ENCODE measurements at places on chromosomes 16 and 17.

DNA sequence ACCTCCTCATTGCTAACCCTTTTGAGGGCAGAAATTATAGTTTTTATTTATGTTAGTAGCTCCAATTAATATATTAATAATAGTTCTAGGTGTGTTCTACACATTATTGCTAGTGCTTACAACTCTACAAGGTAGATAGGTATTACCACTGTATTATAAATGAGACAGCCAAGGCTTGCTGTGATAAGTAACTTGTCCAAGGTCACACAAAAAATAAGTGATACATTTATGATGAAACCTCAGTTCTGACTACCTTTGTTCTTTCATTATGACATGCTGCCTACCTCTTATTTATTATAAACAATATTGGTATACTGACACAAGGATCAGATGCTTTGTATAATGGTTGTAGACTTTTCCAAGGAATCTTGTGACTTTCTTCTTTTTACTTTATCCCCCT is 41.2 kb downstream of the NFAT5 start:
- H3K36me3 ChIP-seq, result no peaks in the 10 kb centered on the region
- DNase-seq, result no peak
- H3K4me3 ChIP-seq, result no peak overlapping the region
- H3K27me3 ChIP-seq, result no peaks in the 10 kb centered on the region
- no peak overlapping the region for H3K27ac ChIP-seq
- H3K4me1 ChIP-seq, result peaks cover 3% of the 10 kb centered on the region

- H3K27ac ChIP-seq, result no peak overlapping the region
- H3K4me3 ChIP-seq, result no peak overlapping the region
- H3K27me3 ChIP-seq, result no peaks in the 10 kb centered on the region
- H3K36me3 ChIP-seq, result no peaks in the 10 kb centered on the region
- no peak for DNase-seq
- H3K4me1 ChIP-seq, result peaks cover 17% of the 10 kb centered on the region
These were observed 36.8 kb downstream of the TNRC6C start for GRCh38 chr17:77995146-77995852.

- no peaks in the 10 kb centered on the region for H3K4me1 ChIP-seq
- DNase-seq, result no peak
- H3K27me3 ChIP-seq, result no peaks in the 10 kb centered on the region
- no peaks in the 10 kb centered on the region for H3K36me3 ChIP-seq
- H3K4me3 ChIP-seq, result no peak overlapping the region
These were observed 27.2 kb downstream of the HEATR9 start for GRCh38 chr17:35841505-35841904.

DNA sequence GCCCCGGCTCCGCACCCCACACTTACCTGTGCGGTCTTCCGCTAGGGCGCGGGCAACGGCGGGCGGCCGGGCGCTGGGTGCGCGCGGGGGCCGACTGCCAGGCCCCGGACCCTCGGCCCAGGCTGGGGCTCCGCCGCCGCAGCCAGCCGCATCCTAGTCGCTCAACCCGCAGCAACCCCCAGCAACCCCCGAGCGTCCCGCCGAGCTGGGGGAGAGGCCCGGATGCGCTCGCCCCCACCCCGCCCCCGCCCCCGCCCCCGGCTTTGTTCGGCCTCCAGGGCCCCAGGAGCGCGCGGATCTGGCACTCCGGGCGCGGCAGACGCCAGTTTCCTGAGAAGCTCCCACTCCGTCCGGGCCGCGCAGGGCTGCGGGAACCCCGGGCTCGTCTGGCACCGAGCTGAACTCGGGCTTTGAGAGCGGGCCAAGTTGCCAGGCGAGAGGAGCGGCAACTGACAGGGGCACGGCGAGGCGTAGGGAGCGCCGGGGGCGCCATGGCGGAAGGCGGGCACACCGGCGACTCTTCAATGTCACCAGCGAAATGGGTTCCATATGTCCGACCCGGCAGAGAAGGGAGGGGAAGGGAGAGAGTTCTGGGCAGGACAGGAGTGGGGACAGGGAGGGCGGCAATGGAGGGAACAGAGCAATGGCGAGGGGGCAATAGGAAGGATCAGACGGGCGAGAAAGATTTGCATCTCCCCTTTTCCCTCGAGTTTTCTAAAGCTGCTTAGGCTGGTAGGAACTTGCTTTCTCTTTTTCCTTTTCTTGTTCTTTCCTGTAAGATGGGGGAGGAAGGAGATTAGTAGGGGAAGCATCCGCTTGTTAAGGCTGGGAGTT is 13.7 kb downstream of the HOXB4 start:
- H3K4me1 ChIP-seq, result no peaks in the 10 kb centered on the region
- H3K27ac ChIP-seq, result no peak overlapping the region
- H3K4me3 ChIP-seq, result peak overlapping the region; percentile 32
- H3K36me3 ChIP-seq, result no peaks in the 10 kb centered on the region

GRCh38 chr16:5070431-5071186 is 1.0 kb upstream of the ALG1 start:
- H3K4me1 ChIP-seq, result no peaks in the 10 kb centered on the region
- no peaks in the 10 kb centered on the region for H3K36me3 ChIP-seq
- H3K4me3 ChIP-seq, result no peak overlapping the region
- H3K27ac ChIP-seq, result no peak overlapping the region

DNA sequence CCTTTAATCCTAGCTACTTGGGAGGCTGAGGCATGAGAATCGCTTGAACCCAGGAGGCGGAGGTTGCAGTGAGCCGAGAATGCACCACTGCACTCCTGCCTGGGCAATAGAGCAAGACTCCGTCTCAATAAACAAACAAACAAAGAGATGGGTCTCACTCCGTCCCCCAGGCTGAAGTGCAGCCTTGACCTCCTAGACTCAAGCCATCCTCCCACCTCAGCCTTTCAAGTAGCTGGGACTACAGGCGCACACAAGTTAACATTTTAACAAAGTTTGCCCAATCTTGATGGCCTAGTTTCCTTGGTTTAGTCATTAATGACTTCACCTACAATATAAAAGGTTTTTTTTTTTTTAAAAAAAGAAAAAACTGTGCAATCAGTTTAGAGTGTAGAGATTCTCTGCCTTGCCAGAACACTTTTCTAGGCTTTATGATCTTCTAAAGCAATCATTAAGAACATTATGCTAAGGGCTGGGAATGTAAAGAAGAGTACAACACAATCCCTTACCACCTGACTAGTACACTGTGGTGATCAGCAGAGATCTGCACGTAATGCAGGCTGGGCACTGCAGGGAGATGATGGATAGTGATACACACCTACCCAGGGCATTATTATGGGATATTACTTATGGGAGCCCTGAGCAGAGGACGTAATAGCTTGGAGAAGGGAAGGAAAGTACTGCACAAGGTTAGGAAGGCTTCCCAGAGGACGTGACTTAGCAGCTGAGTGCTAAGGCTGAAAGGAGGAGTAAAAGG is 6.9 kb downstream of the GOT2 start:
- no peak overlapping the region for H3K27ac ChIP-seq
- no peaks in the 10 kb centered on the region for H3K27me3 ChIP-seq
- H3K36me3 ChIP-seq, result no peaks in the 10 kb centered on the region
- no peaks in the 10 kb centered on the region for H3K4me1 ChIP-seq

DNA sequence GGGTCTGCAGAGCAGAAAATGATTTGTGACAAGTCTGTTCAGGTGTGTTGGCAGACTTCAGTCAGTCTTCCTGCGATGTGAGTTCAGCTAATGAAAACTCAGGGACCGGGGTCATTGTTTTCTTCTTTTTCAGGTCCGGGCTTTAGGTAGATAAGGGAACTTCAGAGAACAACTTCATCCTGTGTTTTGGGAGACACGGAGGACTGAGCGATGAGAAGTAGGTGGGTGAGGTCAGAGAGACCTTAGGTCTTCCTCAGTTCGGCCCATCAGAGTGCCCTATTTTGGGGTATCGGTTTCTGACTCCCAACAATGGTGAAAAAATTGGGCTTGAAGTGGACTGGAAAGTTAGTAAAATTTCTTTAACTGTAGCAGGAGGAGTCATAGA is 88.9 kb upstream of the ATF7IP2 start:
- H3K27me3 ChIP-seq, result no peaks in the 10 kb centered on the region
- no peak for DNase-seq
- no peak overlapping the region for H3K4me3 ChIP-seq
- H3K36me3 ChIP-seq, result no peaks in the 10 kb centered on the region
- no peak overlapping the region for H3K27ac ChIP-seq
- no peaks in the 10 kb centered on the region for H3K4me1 ChIP-seq

- no peak overlapping the region for H3K4me3 ChIP-seq
- H3K36me3 ChIP-seq, result no peaks in the 10 kb centered on the region
- no peak overlapping the region for H3K27ac ChIP-seq
- H3K4me1 ChIP-seq, result peaks cover 15% of the 10 kb centered on the region
- no peak for DNase-seq
These were observed 7.2 kb downstream of the TP53I13 start for GRCh38 chr17:29575511-29576213.

- no peak overlapping the region for H3K27ac ChIP-seq
- DNase-seq, result no peak
- H3K4me1 ChIP-seq, result no peaks in the 10 kb centered on the region
- no peaks in the 10 kb centered on the region for H3K27me3 ChIP-seq
These were observed 15.2 kb downstream of the PRKCA start for GRCh38 chr17:66317629-66318028.

DNA sequence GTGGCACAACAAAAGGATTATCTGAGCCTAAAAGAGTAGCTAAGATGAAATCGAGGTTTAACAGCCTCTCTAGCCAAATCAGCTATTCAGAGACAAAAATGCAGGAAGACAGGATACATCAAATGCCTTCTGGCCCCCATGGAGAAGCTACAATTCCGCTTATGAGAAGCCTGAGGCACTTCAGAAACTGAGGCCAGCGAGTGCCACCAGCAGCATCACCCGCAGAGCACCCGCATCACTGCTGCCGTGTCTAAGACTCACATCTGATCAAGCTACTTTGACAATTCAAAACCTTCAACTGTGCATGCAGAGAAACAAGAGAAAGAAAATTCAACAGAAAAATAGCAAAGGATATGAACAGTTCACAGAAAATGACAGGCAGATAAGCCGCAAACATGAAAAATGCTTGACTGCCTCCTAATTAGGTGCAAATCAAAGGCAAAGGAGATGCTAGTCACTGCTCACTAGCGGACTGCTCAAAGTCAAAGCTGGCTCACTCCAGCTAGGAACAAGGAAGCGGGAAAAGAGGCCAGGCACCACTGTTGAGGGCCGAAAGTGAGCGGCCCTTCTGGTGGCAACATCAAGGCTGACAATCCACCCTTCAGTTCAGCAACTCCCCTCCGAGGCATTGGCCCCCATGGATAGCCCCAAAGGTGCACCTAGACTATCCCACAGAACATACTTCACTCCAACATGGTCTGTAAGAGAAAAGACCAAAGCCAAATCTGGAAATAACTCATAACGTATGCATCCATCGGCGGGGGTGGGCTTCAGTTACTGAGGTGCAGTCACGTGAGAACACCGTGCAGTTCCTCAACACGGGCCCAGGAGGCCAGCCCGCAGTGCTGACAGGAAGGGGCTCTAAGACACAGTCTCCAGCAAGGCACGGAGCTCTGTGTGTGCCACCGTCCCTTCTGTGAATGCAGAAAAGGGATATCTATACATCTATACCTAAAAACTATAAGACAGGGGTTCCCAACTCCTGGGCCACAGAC is 12.0 kb downstream of the MTHFSD start:
- no peak for DNase-seq
- no peaks in the 10 kb centered on the region for H3K27me3 ChIP-seq
- H3K4me3 ChIP-seq, result no peak overlapping the region
- no peaks in the 10 kb centered on the region for H3K4me1 ChIP-seq

DNA sequence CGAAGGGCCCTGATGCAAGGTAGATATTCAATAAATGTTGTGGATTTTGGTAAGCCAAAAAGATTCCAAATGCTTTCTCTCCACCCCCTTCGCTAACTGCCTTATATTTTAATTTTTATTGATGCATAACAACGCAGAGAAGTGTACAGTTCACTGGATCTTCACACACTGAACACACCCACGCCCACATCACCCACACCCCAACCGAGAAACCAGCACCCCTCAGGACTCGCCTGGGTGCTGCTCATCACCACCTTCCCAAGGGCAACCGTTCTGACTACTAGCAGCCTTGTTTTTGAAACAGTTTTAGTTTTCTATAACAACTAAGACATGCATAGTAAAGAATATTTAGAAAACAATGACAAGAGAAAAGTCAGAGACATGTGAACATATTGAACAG is 9.1 kb upstream of the PLCG2 start:
- H3K36me3 ChIP-seq, result no peaks in the 10 kb centered on the region
- DNase-seq, result no peak
- H3K27ac ChIP-seq, result no peak overlapping the region
- no peaks in the 10 kb centered on the region for H3K4me1 ChIP-seq
- H3K4me3 ChIP-seq, result no peak overlapping the region
- no peaks in the 10 kb centered on the region for H3K27me3 ChIP-seq

- H3K36me3 ChIP-seq, result no peaks in the 10 kb centered on the region
- H3K27ac ChIP-seq, result no peak overlapping the region
- no peaks in the 10 kb centered on the region for H3K27me3 ChIP-seq
- peak; percentile 53 for DNase-seq
- H3K4me1 ChIP-seq, result no peaks in the 10 kb centered on the region
These were observed 43.6 kb downstream of the NOS2 start for GRCh38 chr17:27756467-27757371.

- H3K4me3 ChIP-seq, result no peak overlapping the region
- no peaks in the 10 kb centered on the region for H3K4me1 ChIP-seq
- H3K27me3 ChIP-seq, result no peaks in the 10 kb centered on the region
- no peak for DNase-seq
- H3K36me3 ChIP-seq, result no peaks in the 10 kb centered on the region
These were observed 31.1 kb downstream of the ADAMTS18 start for GRCh38 chr16:77403732-77404131.

GRCh38 chr17:49925921-49926320 is 43.1 kb upstream of the DLX4 start:
- H3K36me3 ChIP-seq, result no peaks in the 10 kb centered on the region
- peaks cover 2% of the 10 kb centered on the region for H3K4me1 ChIP-seq
- H3K4me3 ChIP-seq, result no peak overlapping the region
- no peak for DNase-seq

GRCh38 chr16:1199347-1200013 is 25.6 kb downstream of the TPSG1 start:
- no peaks in the 10 kb centered on the region for H3K36me3 ChIP-seq
- no peak overlapping the region for H3K27ac ChIP-seq
- H3K27me3 ChIP-seq, result no peaks in the 10 kb centered on the region
- H3K4me1 ChIP-seq, result peaks cover under 1% of the 10 kb centered on the region

- no peaks in the 10 kb centered on the region for H3K4me1 ChIP-seq
- H3K4me3 ChIP-seq, result no peak overlapping the region
- no peaks in the 10 kb centered on the region for H3K36me3 ChIP-seq
- no peak overlapping the region for H3K27ac ChIP-seq
- no peaks in the 10 kb centered on the region for H3K27me3 ChIP-seq
These were observed 5.8 kb upstream of the MYADML2 start for GRCh38 chr17:81952792-81953228.

Measured in ovary (tissue), 10 donors.